ENCODE measurements at places on chromosomes 3 and 15.

DNA sequence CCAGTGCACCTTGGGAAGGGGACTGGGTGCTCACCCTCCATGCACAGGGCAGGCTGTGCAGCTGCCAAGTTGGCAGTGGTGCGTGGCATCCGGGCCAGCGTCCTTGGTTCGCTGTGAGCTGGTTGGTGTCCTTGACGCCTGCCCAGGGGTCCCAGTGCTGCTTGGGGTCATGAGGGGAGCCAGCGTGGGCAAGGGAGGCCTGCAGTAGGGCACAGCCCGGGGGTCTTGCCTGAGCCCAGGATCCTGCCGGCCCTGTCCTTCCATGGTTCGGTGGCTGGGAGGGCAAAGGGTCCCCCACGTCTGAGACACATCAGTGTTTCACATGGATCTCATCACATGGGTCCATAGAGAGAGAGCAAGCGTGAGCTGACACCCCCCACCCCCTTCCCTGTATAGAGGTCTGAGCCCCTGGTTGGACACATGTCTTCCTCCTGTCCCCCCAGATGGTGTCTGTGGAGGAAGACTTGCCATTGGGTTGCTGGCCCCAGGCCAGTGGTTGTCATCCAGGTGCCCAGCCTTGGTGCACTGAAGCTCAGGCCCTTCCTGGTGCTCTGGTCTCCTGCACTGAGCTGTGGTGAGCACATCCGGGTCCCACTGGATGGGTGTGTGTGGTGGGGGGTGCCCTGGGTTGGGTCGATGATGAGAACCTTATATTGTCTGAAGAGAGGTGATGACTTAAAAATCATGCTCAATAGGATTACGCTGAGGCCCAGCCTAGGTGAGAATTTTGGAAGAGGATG lies 232.3 kb downstream of the SNRPN start:
- no peak for DNase-seq
- no peak overlapping the region for H3K27ac ChIP-seq
- H3K4me3 ChIP-seq, result no peak overlapping the region
- H3K27me3 ChIP-seq, result no peaks in the 10 kb centered on the region
- no peaks in the 10 kb centered on the region for H3K36me3 ChIP-seq

- H3K27ac ChIP-seq, result no peak overlapping the region
- no peak for DNase-seq
- peaks cover 11% of the 10 kb centered on the region for H3K27me3 ChIP-seq
- H3K36me3 ChIP-seq, result no peaks in the 10 kb centered on the region
- H3K4me3 ChIP-seq, result no peak overlapping the region
These were observed 13.9 kb downstream of the ITGB5 start for GRCh38 chr3:124873226-124873625.

DNA sequence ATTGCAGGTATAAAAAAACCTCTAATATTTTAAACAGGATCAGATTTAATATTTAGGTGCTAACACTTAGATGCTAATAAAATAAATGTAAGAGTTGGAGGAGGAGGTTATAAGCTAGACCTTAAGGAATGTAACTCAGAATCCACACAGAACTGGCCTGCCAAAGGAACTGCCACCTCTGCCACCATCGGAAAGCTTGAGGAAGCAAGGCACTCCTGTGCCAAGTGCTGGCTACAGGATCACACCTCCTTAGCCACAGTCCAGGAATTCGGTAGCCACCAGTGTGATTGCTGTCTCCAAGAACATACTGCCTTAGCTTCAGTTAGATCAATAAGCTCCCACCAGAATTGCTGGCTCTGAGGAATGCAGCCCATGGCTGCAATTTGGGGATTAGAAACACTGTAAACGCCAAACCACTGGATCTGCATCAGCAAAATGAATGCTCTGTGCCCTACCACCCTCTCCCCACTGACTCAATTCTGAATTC lies 58.0 kb downstream of the FRMD5 start:
- no peaks in the 10 kb centered on the region for H3K36me3 ChIP-seq
- H3K4me1 ChIP-seq, result no peaks in the 10 kb centered on the region
- no peak overlapping the region for H3K4me3 ChIP-seq
- H3K27me3 ChIP-seq, result peaks cover 4% of the 10 kb centered on the region
- H3K27ac ChIP-seq, result no peak overlapping the region
- no peak for DNase-seq

DNA sequence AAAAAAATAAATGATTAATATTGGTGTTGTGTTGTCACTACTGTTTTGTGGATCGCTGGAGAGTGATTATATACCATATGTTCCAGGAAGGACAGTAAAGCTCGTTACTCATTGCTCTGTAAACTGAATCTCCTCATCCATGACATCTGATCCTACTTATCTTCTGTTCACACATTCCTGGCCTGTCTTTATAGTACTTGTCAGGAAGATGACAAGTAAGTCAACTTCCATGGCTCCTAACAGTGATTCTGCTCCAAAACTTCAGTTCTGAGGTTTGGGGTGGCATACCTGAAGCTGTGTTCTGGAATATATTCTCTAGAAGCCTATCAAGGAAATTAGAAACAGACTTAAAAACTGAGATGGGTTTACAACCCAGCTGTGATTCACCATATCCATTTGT lies 288.9 kb downstream of the ZBBX start:
- no peak for DNase-seq

GRCh38 chr15:70863450-70864218 lies 9.7 kb upstream of the LARP6 start:
- no peak overlapping the region for H3K4me3 ChIP-seq
- H3K4me1 ChIP-seq, result no peaks in the 10 kb centered on the region
- no peak for DNase-seq
- H3K27me3 ChIP-seq, result peaks cover 7% of the 10 kb centered on the region

DNA sequence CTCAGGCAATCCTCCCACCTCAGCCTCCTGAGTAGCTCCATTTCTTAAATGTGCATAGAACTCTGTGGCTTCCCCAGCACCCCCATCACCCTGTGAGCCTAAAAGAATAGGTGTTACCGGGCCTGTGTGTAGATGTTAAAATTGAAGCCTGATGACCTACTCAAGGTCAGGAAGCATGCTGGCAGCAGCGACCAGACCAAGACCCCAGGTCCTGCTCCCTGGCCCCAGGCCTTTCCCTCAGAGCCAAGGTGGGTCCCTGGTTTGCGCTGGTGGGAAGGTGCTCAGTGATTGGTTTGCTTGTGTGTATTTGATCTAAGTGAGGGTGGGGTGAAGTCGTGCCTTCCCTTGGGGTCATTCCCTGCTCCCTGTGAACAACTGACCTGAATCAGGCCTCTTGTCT lies 18.4 kb upstream of the CRABP1 start:
- H3K4me3 ChIP-seq, result no peak overlapping the region
- no peaks in the 10 kb centered on the region for H3K4me1 ChIP-seq

DNA sequence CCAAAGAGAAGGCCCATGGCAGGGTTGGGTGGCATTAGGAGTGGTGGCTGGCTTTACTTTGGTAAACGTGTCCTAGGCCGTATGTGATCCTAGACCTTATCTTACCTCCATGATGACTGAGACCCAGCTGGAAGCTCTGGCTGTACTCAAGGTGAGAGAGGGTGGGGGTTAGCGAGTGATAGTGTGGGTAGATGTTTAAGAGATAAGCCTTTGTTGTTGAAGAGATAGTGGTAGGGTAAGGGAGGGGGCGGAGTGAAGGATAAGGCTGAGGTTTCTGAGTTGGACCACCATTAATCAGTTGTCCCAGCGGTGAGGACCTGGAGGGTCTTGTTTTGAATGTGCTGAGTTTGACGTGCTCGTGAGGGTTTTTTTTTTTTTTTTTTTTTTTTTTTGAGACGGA lies 61.5 kb upstream of the ULK4 start:
- peaks cover 3% of the 10 kb centered on the region for H3K36me3 ChIP-seq
- H3K27me3 ChIP-seq, result no peaks in the 10 kb centered on the region
- H3K4me3 ChIP-seq, result no peak overlapping the region
- no peak overlapping the region for H3K27ac ChIP-seq
- DNase-seq, result no peak

Measured in activated CD4-positive, alpha-beta T cell treated with anti-CD3 and anti-CD28 coated beads, Interleukin-2, amount 10 ng/mL, durations not matched to agents 7 days and 5 days (primary cell).